ENCODE measurements at places on chromosomes 7 and 10.

- no peak for DNase-seq
Observed at GRCh38 chr7:115494529-115495147, 535.9 kb downstream of the TFEC start.

DNA sequence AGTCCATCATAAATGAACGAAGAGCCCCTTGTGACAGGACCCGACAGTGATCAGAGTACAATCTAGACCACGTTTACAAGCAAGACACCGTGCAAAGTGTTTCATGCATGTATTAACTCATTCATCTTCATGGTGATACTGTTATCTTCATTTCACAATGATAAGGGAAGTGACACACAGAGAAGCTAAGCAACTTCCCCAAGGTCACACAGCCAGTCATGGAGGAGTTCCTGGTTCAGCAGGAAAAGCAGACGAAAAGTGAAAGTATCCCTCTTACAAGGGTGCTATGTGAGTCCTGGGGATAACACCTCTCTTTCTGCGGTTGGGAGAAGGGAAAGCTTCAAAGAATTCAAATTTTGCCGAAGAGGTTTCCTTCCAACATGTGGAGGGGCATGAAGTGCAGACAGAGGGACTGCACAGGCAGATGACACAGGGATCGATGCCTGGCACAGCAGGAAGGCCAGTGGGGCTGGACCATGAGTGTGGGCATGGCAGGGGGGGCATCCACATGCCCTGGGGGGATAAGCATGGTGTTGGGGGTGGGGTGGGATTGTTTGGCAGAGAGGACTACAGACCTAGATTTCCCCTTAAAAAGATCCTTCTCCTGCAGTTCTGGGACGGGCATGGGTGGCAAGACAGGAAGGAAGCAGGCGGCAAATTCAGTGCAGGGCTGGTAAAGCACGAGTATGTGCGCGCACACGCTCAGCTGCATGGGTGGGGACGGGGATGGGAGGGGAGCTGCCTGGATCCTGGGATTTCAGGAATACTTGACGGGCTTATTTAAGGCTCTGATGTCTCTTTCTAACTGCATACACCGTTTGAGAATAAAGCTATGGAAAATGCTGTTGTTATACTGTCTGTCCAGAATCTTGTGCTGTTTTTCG is 33.5 kb upstream of the DDC start:
- DNase-seq: no peak

DNA sequence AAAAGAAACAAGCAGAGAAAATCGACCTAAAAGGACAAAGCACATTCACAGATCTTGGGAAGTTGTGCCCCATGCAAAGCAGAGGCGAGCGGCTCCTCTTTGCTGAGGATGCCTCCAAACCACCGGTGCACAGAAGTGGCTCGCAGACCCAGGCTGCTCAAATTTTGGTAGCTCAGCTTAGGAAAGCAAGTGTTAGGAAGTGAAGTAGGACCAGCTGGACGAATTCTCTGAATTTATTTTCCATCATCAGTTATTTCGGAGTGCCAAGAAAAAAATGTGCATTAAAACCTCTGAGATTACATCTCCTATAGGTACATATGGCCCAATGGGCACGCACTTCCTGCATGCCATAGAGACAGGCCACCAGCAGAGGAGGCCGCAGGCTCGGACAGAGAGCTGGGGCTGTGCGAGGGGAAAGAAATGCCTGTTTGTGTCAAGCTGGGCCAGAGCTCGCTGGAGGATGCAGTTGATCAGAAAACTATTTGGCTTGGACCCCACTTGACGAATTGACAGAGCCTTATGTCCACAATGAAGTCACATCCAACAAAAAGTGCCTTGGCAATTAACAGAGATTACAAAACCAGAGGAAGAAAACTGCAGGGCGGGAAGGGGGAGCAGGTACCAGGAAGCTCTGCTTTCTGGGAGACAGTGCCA is 122.3 kb upstream of the LYZL2 start:
- peak; percentile 67 for DNase-seq

- no peak for DNase-seq
Observed at GRCh38 chr7:110918949-110919548, 171.9 kb upstream of the LRRN3 start.
